ENCODE measurements at places on chromosomes 7 and 10.

- DNase-seq = no peak
Measured at GRCh38 chr7:23864973-23865372, 155.0 kb downstream of the STK31 start.

GRCh38 chr10:1824928-1825327 lies 87.6 kb upstream of the ADARB2 start:
- DNase-seq = no peak

- no peak for DNase-seq
Measured at GRCh38 chr10:28711776-28712175, 34.5 kb downstream of the BAMBI start.

- DNase-seq = no peak
Measured at GRCh38 chr10:43249151-43249961, 17.5 kb downstream of the RASGEF1A start.

DNA sequence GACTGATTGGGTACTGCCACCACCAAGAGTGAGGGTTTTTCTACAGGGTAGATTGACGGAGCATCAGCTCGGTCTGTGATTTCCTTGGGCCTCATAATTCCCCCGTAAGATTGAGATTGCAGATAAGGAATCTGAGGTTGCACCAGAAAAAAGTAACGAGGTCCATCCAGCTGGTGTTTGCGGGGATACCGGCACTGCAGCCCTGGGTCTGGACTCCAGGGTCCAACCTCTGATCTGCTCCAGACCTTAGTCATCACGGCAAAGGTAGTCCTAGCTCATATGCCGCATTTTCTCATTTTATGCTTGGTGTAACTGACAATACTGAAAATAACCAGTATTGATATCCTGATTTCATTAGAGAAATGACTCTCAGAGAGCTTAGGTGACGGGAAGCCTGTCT lies 3.9 kb downstream of the CARD11 start:
- DNase-seq = no peak

DNA sequence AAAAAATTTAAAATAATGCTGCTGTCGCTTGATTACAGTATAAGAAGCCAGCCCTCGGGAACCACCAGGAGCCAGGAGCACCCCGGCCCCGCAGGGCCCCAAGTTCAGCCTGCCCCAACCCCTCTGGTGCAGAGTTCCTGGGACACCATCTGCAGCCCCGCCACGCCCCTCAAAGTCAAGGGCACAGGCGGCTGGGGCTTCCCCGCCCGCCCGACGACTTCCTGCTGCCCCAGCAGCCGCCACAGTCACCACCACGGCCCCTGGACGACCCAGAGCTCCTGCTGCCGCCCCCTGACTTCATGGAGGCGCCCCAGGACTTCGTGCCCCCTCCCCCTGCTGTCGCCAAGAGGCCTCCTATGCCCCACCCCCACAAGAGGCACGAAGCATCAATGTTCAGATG lies 103.6 kb upstream of the PDSS1 start:
- DNase-seq = peak; percentile 37

GRCh38 chr10:17980846-17981565 lies 29.3 kb downstream of the SLC39A12 start:
- no peak for DNase-seq

Measured in GM12891 (cell line).